Activated CD4-positive, alpha-beta T cell treated with anti-CD3 and anti-CD28 coated beads for 24 hours (primary cell): ENCODE measurements at places on chromosomes 1 and 21.

DNA sequence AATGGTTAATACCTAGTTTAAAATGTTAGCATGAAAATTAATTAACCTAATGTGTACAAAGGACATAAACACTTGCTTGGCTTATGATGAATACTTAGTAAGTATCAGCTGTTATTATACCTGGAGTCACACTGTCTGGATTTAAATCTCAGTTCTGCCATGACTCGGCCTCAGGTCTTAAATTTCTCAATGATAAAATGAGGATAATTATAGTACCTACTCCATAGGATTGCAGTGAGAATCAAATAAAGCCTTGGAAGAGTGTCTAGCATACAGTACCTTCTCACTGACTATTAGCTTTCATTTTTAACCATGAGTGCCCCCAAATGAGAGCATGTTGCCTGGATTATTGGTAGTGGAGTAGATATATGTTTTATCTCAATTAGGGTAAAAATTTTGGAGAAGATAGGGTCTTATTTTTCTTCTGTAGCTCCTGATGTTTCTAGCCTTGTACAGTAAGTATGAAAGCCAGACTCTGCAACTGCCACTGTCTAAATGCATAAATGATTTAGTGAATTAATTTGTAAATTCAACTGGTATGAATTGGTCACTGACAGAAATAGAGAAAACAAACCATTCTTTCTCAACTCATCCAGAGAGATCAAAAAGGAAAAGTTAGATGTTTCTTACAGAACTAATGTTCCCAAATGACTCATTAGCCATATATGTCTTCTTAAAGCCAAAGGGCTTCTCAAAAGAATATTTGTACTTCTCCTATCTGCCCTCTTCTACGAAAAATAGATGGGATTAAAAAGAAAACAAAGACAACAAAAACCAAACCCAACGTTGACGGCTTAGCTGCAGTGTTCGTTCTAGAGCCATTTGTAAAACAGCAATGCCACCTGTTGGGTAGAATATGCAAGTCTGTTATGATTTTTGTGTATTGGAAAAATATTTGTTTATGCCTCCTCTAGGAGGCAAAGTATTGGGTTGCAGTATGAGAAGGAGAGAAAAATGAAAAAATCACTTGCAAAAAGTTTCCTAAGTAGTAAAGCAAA, 53.8 kb upstream of the MROH9 start:
- no peak for DNase-seq

DNA sequence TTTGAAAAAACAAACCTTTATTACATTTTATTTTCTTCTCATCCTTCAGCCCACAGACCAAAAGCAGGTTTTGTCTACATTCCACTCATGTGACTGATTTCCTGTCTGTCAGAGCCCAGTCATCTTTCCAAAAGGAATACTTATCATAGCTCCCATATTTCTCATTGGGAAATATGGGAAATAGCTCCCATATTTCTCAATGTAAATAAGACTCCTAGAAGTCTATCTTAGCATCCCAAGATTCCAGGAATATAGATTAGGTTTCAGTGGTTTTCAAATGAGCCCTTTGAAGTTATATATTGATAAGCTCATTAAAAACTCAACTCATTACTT, 19.1 kb upstream of the NRDC start:
- no peak for DNase-seq

- DNase-seq: peak; percentile 17
These were observed 857 bp downstream of the GPX7 start for GRCh38 chr1:52602856-52603600.

GRCh38 chr1:2587071-2587859, 688 bp downstream of the PRXL2B start:
- DNase-seq: no peak

DNA sequence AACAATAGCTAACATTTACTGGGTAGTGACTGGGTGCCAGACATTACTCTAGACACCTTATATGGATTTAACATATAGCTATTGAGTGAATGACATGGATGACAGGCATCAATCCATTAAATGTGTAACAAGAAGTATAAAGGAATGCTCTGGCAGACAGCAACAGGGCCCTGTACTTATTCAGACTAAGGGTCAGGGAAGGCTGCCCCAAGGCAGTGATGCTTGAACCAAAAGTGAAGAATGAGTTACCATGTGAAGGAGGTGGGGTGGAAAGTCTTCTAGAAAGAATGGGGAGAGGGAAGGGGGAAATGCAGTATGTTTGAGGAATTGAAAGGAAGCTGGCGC, 8.3 kb upstream of the PTPRF start:
- no peak for DNase-seq

GRCh38 chr1:59146651-59147358, 150.1 kb upstream of the FGGY start:
- peak; percentile 17 for DNase-seq

- DNase-seq: no peak
These were observed 3.3 kb upstream of the ATP6V1G3 start for GRCh38 chr1:198543670-198544260.

- DNase-seq: no peak
These were observed 5.7 kb downstream of the URB1 start for GRCh38 chr21:32387151-32387550.

- no peak for DNase-seq
These were observed 16.1 kb downstream of the LCA5L start for GRCh38 chr21:39429445-39429844.

DNA sequence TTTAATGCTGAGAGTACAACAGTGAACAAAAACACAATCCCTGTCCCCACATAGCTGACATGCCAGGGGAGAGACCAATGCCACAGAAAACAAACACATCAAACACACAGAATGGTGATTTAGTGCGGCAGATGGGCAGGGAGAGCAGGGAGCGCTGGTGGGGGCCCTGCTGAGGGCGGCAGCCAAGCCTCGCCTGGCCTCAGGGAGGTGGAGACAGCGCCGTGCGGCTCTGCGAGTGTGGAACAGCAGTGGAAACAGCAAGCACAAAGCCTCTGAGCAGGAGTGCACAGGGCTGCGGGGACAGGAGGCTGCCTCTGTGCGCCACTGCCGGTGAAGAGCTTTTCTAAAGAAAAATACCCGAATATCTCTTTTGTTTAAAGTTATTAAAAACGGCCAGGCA, 17.0 kb downstream of the MCM3AP start:
- DNase-seq: no peak

GRCh38 chr21:36974851-36975192, 8.4 kb upstream of the HLCS start:
- no peak for DNase-seq

GRCh38 chr1:37822906-37823815, 15.2 kb upstream of the YRDC start:
- DNase-seq: no peak

DNA sequence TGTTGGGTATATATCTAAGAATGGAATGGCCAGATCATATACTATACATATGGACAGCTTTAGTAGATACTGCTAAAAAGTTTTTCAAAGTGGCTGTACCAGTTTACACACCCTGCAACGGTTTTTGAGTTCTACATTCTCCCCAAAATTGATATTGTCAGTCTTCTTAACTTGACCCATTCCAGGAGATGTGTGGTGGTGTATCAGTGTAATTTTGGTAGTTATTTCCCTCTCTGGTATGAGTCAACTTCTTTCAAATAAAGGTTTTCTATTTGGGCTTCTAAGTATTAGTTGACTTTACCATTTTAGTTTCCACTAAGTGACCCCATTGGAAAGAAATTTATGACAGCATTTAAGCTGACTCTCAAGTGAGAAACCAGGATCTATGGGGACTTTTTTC, 29.2 kb downstream of the INKA2 start:
- no peak for DNase-seq

GRCh38 chr21:21183092-21183491, 184.9 kb downstream of the NCAM2 start:
- no peak for DNase-seq

DNA sequence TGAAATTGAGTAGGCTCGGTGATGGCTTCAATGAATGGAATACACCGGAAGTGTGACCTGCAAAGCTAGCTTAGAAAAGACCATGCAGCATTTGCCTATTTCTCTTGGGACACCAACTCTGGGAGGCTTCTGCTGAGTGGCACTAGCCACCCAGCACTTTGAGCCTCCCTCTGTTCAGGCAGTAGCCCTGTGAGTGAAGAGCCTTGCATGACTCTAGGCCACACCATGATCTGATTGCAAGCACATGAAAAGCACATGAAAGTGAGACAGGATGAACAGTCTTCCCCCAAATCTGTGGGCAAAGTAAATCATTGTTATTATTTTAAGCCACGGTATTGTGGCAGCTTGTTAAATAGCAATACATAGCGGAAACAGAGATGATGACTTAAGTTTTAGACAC, 2.8 kb downstream of the CD48 start:
- DNase-seq: no peak

DNA sequence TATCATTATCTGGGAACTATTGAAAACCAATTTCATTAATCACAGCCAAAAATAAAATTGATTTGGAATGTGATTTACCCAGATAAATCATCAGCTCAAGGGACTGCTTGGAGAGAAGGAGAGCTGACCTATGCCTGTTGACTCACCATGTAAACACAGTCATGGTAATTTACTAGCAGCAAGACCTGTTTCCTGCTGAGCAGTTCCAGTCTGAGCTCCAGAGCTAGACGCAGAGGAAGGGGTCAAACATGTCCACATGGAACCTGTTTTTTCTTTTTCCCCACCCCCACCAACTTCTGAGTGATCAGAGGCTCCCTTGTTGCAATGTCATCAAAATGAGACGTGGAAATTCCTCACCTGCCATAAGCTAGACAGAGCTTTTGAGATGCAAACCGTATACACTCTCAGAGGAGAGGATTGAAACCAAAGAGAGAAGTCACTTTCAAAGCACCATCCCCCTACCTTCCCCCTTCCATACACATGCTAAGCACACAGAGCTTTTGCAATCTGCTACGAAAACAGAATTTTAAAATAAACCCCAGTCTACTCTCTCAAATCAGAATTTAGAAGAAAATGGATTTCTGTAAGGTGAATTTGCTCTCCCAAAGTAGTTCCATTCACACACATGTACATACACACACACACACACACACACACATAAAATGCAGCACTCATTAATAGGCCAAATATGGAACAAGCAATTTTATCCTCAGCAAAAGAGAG, 55.9 kb upstream of the PTGFRN start:
- no peak for DNase-seq

GRCh38 chr21:29105218-29105617, 25.2 kb upstream of the MAP3K7CL start:
- no peak for DNase-seq
